ENCODE measurements at places on chromosomes 16 and 17.
A peak's percentile ranks its signal among the peaks of the same experiment; 100 is the strongest.

- no peak for DNase-seq
Measured at GRCh38 chr16:23561586-23561985, 4.1 kb downstream of the UBFD1 start.

- DNase-seq = peak; percentile 53
Measured at GRCh38 chr17:75872434-75873351, 5.7 kb downstream of the TRIM47 start.

DNA sequence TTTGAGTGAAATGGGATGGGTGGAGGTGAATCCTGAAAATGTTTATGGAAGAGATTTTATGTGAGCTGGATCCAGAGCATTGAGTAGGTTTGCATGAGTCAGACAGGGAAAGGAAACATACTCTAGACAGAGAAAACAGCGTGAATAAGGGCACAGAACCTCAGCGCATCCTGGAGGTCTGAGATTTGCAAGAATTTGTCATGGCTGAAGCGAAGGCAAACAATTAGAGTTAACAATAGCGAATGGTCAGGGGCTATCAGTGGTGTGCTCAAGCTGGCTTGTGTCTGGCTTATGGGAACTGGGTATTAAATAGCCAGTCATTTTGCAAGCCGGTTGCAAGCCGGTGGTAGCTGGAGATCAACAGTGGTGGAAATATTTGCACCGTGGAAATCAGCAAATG lies 36.4 kb downstream of the MAP2K6 start:
- no peak for DNase-seq

DNA sequence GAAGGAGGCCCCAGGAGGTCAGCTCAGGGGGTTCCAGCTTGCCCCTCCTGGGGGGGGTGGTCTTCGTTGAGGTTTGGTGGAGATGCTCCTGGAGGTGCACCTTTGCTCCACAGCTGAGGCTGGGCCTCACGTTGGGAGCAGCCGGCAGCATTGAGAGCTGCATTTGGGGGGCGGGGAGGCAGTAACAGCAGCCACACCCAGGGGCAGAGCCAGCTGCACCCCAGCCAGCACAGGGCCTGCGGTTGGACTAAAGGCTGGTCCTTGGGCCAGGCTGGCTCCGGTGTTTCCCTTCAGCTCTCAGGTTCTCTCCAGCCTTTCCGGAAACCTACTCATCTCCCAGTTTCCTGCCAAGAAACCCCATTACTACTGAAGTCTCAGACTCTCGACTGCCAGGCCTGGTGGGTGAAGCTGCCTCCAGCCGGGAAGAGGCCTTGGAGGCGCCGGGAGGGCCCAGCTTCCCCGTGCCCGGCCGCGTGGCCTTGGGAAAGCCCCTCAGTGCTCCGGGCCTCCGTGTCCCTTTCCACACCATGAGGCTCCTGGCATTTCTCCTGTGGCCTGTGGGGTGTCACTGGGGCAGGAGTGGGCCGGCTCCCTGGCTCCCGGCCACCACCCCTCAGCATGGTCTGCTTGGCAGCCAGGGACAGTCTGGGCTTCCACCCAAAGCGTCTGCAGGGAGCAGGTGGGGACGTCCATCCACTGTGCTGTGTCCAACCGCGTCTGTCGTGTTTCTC lies 14.0 kb upstream of the BAIAP2 start:
- DNase-seq = no peak

GRCh38 chr17:73820686-73821448 lies 176.6 kb upstream of the SDK2 start:
- DNase-seq = peak; percentile 58
